ENCODE measurements at places on chromosomes 1 and 21.

DNA sequence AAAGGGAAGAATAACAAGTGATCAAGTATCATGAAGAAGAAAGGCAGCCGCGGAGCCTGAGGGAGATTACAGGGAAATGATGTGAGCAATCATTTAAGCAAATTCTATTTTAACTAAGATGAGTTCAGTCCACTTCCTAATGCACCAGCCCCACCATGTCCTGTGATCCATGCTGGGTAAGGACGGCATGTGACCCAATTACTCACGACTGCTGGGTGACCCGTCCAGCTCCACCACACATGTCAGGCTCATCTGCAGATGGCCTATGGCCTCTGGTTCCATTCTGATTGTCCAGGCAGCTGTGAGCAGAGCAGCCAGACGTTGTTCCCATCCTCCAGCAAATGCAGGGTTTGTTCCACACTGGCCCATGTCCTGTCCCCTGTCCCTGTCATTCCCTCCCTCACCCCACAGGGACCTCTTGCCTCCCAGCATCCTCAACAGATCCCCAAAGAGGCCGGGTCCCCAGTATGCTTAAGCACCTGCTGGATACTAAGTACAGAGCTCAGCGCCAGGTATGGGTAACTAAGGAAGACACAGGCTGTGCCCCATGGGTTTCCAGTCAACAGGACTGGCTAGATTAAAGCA lies 87.9 kb downstream of the MATN1 start:
- H3K4me1 ChIP-seq = no peaks in the 10 kb centered on the region
- DNase-seq = no peak
- H3K4me3 ChIP-seq = no peak overlapping the region
- no peaks in the 10 kb centered on the region for H3K36me3 ChIP-seq
- peaks cover 18% of the 10 kb centered on the region for H3K27me3 ChIP-seq
- no peak overlapping the region for H3K27ac ChIP-seq

- no peaks in the 10 kb centered on the region for H3K4me1 ChIP-seq
- H3K27me3 ChIP-seq = peaks cover 4% of the 10 kb centered on the region
- H3K27ac ChIP-seq = no peak overlapping the region
- H3K36me3 ChIP-seq = no peaks in the 10 kb centered on the region
Measured at GRCh38 chr1:163094182-163094581, 25.0 kb downstream of the RGS4 start.

- H3K27me3 ChIP-seq = no peaks in the 10 kb centered on the region
- no peak overlapping the region for H3K4me3 ChIP-seq
- no peaks in the 10 kb centered on the region for H3K36me3 ChIP-seq
- no peaks in the 10 kb centered on the region for H3K4me1 ChIP-seq
- DNase-seq = no peak
Measured at GRCh38 chr1:215397843-215398242, 169.3 kb upstream of the KCTD3 start.

DNA sequence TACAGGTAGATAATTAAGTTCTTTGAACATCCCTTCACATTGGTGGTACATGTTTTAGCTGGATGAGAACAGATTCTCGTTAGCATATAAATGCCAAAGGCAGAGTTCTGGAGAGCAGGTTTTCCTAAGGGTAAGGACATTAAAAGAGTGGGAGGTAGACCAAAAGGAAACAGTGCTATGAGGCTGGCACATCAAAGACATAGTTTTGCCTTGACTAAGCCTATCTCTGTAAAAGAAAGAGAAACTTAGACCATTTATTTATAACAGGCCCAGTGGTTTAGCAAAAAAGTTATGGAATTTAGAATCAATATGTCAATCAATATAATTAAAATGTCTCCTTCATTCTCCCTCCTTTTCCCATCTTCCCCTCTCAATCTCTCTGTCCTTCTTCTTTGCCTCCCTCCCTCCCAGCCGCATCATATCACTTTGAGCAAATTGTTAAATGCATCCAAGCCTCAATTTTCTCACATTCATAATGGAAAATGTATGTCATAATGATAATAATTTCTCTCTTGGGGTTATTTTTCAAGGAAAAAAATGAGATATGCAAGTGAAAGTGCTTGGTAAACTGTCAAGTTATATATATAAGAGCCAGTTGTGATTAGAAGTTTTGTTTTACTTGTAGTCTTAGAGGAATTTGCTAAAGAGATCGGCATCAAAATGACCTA lies 209.9 kb upstream of the SGIP1 start:
- peak overlapping the region; percentile 9 for H3K27ac ChIP-seq
- H3K27me3 ChIP-seq = no peaks in the 10 kb centered on the region
- DNase-seq = no peak

DNA sequence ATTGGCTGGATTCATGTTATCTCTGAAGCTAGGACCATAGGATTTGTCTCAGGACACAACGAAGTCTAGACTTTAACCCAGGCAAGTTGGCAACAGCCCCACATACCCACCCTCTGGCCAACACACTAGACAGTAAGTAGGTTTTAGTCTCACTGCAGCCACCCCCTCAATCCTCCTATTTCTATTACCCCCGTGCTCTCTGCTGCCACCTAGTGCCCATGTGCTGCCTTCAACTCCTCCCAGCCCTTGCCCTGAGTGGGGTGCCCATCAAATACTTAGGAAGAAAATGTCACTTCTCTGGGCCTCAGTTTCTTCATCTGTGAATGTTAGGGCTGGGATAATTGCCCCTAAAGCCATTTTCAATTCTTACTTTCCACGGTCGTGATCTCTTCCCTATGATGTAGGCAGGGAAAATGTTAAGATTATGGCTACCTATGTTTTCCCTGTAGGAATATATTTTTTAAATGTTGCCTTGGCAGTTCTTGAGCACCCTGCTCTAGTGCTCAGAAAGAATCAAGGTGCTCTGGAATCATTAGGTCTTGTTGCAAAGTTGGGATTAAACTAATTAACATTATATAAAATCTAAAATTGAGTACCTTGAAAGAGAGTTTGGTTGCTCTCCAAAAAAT lies 213.0 kb downstream of the LMX1A start:
- no peak overlapping the region for H3K27ac ChIP-seq
- H3K4me3 ChIP-seq = no peak overlapping the region
- peaks cover 2% of the 10 kb centered on the region for H3K4me1 ChIP-seq
- DNase-seq = peak; percentile 30
- no peaks in the 10 kb centered on the region for H3K36me3 ChIP-seq
- peaks cover 22% of the 10 kb centered on the region for H3K27me3 ChIP-seq

DNA sequence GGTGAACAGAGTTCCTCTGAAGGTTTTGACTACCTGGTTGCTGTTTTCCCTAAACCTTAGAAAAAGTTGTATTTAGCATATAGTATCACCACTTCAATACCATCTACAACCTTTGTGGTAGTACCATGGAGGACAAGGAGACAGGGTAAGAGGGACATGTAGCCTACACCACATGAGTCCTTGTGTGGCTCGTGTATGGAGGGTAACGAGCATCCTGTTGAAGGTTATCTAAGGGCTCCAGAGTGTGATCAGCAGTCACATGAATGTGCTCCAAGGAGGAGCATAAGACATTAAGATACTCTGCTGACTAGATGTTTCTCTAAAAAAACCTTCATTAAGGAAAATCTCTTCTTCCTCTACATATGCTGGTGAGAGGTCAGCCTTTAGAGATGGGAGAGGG lies 67.3 kb downstream of the VCAM1 start:
- H3K4me3 ChIP-seq = no peak overlapping the region
- peaks cover 2% of the 10 kb centered on the region for H3K27me3 ChIP-seq
- no peaks in the 10 kb centered on the region for H3K36me3 ChIP-seq
- H3K4me1 ChIP-seq = peaks cover 4% of the 10 kb centered on the region
- H3K27ac ChIP-seq = no peak overlapping the region

- DNase-seq = peak; percentile 72
- peak overlapping the region; percentile 64 for H3K4me3 ChIP-seq
- no peak overlapping the region for H3K27ac ChIP-seq
- peaks cover 64% of the 10 kb centered on the region for H3K27me3 ChIP-seq
- no peaks in the 10 kb centered on the region for H3K36me3 ChIP-seq
- H3K4me1 ChIP-seq = peaks cover 22% of the 10 kb centered on the region
Measured at GRCh38 chr1:100538913-100539835, 1.2 kb downstream of the GPR88 start.

DNA sequence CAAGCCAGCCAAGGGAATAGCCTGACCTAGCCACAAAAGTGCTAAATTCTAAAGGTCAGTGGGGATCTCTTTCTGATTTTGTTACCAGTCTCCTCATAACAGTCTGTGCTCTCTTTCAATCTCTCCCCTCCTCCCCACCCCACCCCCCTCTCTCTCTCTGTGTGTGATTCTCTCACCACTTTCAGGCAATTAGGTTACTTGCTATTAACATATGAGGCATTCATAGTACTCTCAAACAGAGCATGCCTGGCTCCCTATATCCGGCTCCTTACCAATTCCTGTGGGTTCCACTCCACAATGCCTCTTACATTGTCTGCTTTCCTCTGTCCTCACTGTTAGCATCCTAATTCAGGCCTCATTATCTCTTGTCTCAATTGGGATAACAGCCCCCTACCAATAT lies 464.3 kb upstream of the DEPDC1 start:
- no peak overlapping the region for H3K27ac ChIP-seq
- H3K4me3 ChIP-seq = no peak overlapping the region
- no peaks in the 10 kb centered on the region for H3K36me3 ChIP-seq
- DNase-seq = no peak
- H3K4me1 ChIP-seq = no peaks in the 10 kb centered on the region

- H3K36me3 ChIP-seq = no peaks in the 10 kb centered on the region
- peaks cover 9% of the 10 kb centered on the region for H3K4me1 ChIP-seq
- DNase-seq = no peak
- no peak overlapping the region for H3K27ac ChIP-seq
- H3K27me3 ChIP-seq = peaks cover 18% of the 10 kb centered on the region
Measured at GRCh38 chr1:178973652-178974101, 52.0 kb upstream of the FAM20B start.

DNA sequence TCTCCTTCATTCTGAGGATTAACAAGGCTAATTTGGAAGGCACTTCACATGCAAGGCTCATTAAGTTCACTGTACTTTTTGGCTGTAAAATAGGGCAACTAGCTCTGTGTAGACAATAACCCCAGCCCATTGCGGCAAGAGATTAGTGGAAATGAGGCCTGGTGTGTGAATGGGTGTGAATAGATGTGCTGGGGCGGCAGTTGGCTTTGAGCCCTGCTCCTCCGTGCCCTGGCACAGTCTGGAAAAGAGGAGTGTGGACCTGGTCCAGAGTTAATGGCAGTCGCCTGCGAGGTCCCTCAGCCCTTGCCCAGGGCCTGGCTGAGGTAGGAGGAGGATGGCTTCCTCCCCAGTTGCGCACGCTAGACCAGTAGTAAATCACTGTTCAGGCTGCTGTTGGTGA lies 4.8 kb downstream of the KISS1 start:
- no peak overlapping the region for H3K27ac ChIP-seq
- H3K27me3 ChIP-seq = peaks cover 56% of the 10 kb centered on the region
- DNase-seq = no peak
- peaks cover 28% of the 10 kb centered on the region for H3K4me1 ChIP-seq
- H3K4me3 ChIP-seq = no peak overlapping the region
